ENCODE measurements at places on chromosomes 16 and 17.
A peak's percentile ranks its signal among the peaks of the same experiment; 100 is the strongest.

GRCh38 chr17:76688165-76688622, 22.6 kb downstream of the MXRA7 start:
- DNase-seq: peak; percentile 52

DNA sequence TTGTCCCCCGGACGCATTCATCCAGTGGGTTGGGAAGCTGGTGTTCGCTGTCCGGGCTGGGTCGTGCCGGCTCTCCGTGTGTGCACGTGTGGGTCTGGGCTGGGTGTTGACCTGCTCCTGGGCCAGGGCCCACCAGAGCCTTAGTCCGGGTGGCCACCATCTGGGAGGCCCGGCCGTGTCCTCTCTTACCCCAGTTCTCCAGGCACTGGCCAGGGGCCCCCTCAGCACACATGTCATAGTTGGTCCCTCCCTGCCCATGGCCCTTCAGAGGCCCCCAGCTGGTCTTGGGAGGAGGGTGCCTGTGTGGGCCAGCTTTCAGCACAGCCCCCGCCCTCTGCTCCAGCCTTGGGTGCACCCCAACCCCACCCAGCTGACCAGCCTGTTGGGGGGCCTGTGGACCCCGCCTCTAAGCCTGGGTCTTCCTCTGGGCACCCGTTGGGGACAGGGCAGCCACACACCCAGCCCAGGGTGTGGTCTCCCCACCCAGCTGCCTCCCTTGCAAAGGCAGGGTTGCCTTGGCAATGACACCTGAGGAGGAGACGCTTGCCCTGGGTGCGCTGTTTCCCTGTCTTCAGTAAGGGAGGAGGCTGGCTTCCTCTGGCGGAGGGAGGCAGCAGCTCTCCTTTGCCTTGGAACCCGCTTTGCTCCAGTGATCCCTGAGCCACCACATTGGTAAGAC, 77.4 kb downstream of the JPH3 start:
- DNase-seq: no peak

GRCh38 chr17:29140631-29141513, 39.3 kb downstream of the MYO18A start:
- DNase-seq: no peak

DNA sequence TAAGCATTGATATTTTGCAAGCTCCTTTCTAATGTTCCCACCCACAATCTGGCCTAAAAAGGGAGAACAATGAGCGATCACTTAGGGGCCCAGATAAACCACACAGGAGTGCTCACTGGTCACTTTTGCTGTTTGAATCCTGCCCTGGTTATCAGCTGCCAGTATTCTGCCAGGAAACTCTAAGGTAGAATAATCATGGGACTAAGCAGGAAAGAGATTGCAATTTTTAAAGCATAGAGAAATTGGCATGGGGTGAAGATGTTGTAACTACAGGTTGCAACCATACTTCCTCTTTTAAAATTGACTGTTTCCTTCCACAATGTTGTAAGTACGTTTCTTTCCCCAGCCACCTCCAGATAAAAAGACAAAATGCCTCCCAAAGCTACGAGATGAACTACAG, 251.2 kb upstream of the CDH11 start:
- DNase-seq: no peak

GRCh38 chr16:83951544-83951943, 1.5 kb upstream of the OSGIN1 start:
- DNase-seq: no peak

DNA sequence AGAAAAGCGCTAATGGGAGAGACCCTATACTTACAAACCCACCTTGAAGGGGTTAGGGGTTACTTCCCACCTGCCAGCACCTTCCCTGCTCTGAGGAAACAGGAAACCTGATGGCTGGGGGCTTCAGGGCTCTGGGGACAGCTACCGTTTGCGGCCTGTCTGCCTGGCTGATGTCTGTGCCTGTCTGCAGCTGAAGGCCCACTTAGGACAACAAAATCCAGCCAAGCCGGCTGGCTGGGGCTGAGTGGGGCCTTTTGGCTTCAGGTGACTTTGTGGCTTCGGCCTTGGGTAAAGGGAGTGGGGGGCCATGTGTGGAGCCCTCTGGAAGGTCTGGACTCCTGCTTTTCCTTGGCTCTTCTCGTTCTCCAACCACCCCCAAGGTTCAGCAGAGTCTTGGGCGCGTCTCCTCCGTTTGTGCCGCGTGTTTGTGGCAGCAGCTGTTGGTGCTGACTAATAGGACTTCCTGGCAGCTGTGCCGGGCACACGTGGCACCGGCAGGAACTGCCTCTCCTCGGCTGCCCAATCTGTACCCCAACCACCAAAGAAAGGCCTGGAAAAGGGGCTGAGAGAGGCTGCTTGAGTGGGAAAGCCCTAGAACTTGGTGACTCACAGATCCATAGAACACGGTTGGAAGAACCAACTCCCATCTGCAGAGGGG, 186.7 kb downstream of the MSI2 start:
- DNase-seq: peak; percentile 75
